ENCODE measurements at places on chromosomes 11 and 22.

DNA sequence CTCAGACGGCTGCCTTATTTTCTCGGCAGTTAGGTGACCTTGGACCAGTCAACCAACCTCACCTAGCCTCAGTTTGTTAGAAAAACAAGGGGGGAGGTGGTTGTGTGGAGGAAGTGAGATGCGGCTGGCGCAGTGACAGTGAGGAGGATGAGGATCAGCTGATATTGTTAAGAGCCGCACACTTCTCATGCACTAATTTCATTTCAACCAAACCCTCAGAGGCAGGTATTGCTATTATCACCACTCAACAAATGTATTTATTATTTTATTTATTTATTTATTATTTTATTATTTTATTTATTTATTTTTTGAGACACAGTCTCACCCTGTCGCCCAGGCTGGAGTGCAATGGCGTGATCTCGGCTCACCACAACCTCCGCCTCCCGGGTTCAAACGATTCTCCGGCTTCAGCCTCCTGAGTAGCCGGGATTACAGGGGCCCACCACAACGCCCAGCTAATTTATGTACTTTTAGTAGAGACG, 2.1 kb downstream of the LGALS1 start:
- DNase-seq: no peak

DNA sequence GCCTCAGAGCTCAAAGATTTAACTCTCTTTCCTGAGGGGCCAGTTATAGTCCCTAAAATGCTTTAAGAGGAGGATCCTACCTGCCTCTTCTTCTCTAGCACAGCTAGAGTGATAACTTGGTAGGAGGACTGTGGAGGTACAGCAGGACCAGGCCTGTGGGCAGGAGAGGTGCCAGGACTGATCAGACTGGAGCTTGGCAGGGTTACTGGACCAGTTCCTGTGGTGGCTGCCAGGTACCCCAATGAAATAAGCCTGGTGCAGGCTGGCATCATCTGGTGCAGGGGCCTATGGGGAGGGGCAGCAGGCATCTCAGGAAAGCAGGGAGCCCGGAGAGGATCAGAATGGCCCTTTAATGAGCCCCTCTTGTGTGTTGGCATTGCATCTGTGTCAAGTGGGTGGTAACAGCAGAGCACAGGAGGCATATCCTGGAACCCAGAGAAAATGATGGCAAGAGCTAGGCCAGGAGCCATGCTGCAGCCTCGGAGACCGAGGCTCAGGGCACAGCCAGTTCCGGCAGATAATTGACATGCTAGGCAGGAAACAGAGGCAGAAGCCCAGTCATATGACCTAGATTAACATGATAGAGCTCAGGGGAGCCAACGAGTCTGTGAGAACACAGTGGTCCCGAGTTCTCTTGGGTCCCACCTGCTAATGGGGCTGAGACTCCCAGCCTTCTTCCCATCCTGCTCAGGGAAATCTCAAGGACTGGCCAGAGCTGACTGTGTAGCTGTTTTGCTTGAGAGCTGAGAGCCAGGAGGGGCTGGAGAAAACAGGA, 187.5 kb upstream of the ZBED5 start:
- DNase-seq: no peak

GRCh38 chr11:12871241-12871640, 137.9 kb upstream of the RASSF10 start:
- DNase-seq: no peak

GRCh38 chr22:41596776-41597634, 7.4 kb upstream of the PMM1 start:
- DNase-seq: no peak

DNA sequence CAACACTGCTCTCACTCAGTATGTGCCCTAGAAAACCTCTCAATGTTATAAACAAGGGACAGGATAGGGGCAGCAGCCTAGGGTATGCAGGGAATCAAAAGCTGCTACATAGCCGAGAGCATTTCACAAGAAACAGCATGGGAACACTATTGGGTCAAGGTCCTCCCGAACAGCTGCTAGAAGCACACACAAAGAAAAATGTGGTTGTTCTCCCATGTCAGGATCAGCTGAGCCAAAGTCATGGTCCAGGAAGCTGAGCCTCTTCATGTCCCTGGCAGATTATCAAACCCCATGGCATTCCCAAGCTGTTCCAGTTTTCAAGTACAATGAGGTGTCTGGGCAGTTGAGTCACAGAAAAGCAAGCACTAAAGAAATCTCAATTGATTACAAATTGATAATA, 21.0 kb upstream of the GDPD4 start:
- DNase-seq: no peak

DNA sequence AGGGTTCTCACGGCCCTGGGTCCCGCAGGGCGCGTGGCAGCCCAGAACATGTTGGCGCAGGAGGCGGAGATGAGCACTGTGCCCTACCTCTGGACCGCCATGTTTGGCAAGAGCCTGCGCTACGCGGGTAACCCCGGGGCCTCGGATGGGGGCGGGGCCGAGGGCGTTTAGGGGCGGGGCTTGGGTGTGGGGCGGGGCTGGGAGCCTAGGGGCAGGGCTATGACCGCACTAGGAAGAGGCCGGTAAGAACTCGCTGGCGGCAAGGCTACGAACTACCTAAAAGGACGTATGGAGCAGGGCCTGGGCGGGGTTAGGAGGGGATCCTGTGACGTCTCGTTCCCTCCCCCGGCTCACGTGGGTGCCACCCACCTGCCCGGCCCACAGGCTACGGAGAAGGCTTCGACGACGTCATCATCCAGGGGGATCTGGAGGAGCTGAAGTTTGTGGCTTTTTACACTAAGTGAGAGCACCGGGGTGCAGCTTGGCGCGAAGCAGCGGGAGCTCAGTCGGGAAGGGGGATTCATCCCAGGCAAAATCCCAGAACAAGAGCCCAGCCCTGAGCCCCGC, 2.8 kb upstream of the LZTR1 start:
- peak; percentile 36 for DNase-seq

DNA sequence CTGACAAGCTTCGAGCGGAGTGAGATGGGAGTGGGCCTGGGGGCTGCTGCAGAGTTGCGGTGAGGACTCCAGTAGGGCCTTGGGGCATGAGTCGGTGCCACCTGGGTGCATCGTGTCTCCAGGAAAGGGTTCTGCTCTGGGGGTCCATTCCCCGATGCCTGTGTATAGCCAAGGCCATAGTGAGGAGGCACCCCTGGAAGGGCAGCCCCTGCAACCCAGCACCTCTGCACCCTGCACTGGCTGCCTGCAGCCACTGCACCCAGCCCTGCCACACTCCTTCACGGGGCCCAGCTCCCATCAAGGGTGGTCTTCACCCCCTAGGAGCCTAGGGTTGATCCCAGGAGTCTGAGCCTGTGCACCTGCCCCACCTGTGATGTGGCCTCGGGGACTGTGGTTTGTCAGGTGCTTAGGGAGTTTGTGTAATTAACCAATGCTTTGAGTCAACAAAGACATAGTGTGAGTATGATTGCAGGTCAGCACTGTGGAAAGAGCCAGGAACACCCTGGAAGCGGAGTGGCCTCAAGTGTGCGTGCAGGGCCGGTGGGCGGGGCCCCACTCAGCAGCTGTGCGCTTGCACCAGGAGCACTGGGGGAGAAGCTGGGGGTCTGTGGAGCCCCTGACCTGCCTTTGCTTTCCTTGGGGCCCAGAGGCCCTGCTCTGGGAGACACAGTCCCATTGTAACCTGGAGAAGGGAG, 1299.3 kb downstream of the BRD1 start:
- DNase-seq: no peak
